ENCODE measurements at places on chromosomes 2 and 18. TPM values are rescaled to one million over a fixed set of nuclear protein-coding genes. Genes with fewer than 3 reads are reported as not detected.

Gene TMEM169
- polyA plus RNA-seq = 3.7 TPM

Gene IL37
- not detected for polyA plus RNA-seq

Gene CRYGD
- polyA plus RNA-seq = not detected

Gene CYP1B1
- 0.05 TPM for polyA plus RNA-seq

Gene PIAS2
- 16.3 TPM for polyA plus RNA-seq

Gene ATG9A
- polyA plus RNA-seq = 40.0 TPM

Gene KCNG3
- polyA plus RNA-seq = 0.08 TPM

Measured in naive thymus-derived CD4-positive, alpha-beta T cell (primary cell).